CD4-positive, CD25-positive, alpha-beta regulatory T cell (primary cell): ENCODE measurements at places on chromosomes 6 and 20.

GRCh38 chr6:36358226-36358915 lies 21.7 kb upstream of the BNIP5 start:
- no peak overlapping the region for H3K4me3 ChIP-seq
- no peak for DNase-seq
- H3K36me3 ChIP-seq = no peaks in the 10 kb centered on the region
- no peak overlapping the region for H3K27ac ChIP-seq
- no peaks in the 10 kb centered on the region for H3K4me1 ChIP-seq

GRCh38 chr6:128567029-128567428 lies 46.6 kb upstream of the PTPRK start:
- no peak overlapping the region for H3K27ac ChIP-seq
- DNase-seq = no peak
- no peaks in the 10 kb centered on the region for H3K4me1 ChIP-seq
- no peaks in the 10 kb centered on the region for H3K36me3 ChIP-seq

- no peaks in the 10 kb centered on the region for H3K4me1 ChIP-seq
- no peaks in the 10 kb centered on the region for H3K36me3 ChIP-seq
- DNase-seq = no peak
- no peaks in the 10 kb centered on the region for H3K27me3 ChIP-seq
Observed at GRCh38 chr6:15938107-15938506, 190.8 kb upstream of the MYLIP start.

- H3K27me3 ChIP-seq = no peaks in the 10 kb centered on the region
- H3K4me3 ChIP-seq = no peak overlapping the region
- DNase-seq = no peak
Observed at GRCh38 chr6:20474874-20475542, 59.2 kb upstream of the CDKAL1 start.
